A172 (cell line): ENCODE measurements at places on chromosomes 2 and 18.
A peak's percentile ranks its signal among the peaks of the same experiment; 100 is the strongest.

GRCh38 chr2:172416447-172417058 lies 10.8 kb upstream of the ITGA6 start:
- no peak for DNase-seq

GRCh38 chr18:26252411-26252810 lies 26.2 kb downstream of the TAF4B start:
- DNase-seq: no peak

DNA sequence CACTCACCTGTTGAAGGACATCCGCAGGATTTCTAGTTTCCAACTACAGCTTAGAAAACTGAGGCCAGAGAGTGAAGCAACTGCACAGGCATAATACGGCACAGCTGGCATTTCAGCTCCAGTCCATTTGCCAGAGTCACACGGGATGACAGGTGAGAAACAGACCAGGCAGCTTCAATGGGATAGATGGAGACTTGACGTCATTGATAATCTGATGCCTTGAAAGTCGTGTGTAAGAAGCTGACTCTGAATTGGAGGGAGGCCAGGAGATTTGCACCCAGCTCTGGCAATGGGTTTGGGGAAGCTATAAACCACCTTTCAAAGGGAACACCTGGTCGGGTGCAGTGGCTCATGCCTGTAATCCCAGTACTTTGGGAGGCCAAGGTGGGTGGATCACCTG lies 12.4 kb upstream of the DNMT3A start:
- no peak for DNase-seq

DNA sequence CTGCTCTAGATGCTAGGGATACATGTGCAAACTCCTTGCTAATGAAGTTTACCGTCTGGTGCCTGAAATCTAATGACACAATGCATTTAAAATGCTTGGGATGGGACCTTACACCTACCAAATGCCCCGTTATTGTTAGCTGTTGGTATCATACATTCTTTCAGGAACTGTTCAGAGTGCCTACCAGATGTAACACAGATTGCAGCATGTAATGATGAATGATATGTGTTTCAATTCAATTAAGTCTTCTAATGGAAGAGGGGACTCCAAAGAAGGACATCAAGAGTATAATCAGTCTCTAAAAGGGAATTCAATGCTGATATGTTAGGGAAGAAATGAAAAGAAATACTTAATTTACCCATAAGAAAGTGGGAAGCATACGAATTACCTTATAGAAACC lies 3.2 kb downstream of the LYPD6 start:
- no peak for DNase-seq

GRCh38 chr2:100891906-100892642 lies 72.1 kb downstream of the NPAS2 start:
- DNase-seq: peak; percentile 80

GRCh38 chr2:137467246-137467862 lies 496.9 kb upstream of the HNMT start:
- peak; percentile 42 for DNase-seq

GRCh38 chr2:215358312-215358845 lies 46.5 kb downstream of the ATIC start:
- DNase-seq: no peak

DNA sequence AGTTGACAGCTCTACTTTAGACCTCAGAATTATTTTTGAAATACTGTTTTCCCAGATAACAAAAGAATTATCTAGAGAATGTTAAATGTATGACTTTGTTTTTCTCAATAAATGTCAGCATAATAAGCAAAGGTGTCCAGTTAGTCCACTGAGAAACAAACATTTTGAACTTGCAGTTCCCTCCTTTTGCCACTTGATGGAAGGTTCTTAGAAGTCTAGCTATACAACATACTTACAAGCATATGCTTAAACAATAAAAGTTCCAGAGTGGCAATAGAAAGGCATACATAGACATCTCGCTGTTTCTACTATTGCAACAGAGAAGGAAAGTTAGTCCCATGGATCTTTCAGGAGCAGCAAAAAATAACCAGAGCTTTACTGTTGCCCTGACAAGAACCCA lies 11.8 kb downstream of the NDUFA10 start:
- peak; percentile 22 for DNase-seq

DNA sequence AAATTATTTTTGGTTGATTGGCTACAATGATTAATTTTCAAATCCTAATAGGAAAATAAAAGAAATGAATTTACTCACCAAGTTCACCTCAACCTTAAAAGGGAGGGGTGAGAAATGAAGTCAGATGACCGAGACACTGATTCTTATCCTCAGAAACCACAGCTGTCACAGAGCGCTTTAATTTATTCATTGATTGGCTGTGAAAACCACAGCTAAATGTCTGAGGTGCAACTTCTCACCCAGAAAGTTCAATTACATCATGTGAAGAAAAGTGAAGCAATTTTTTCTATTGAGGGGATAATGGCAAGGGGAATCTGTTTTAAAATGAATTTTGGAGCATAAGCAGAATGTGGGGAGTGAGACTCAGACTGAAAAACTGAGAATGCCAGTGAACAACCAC lies 128.4 kb downstream of the RNF152 start:
- peak; percentile 15 for DNase-seq

DNA sequence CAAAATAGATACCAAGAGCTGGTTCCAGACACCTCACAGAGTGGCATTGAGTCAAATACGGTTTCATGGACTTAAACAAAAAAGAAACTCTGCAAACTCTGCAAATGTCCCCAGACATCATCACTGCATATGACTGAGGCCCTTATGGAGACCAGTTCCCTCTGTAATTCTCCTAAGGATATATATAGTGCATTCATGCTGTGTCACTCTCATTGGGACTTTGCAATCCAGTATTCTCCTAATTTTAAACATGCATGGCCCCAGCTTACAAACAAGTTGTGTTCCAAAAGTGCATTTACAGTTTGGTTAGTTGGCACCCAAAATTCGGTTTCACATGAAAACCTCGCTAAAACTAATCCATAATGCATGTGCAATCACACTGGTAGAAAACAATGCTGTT lies 18.6 kb upstream of the INO80C start:
- DNase-seq: no peak

DNA sequence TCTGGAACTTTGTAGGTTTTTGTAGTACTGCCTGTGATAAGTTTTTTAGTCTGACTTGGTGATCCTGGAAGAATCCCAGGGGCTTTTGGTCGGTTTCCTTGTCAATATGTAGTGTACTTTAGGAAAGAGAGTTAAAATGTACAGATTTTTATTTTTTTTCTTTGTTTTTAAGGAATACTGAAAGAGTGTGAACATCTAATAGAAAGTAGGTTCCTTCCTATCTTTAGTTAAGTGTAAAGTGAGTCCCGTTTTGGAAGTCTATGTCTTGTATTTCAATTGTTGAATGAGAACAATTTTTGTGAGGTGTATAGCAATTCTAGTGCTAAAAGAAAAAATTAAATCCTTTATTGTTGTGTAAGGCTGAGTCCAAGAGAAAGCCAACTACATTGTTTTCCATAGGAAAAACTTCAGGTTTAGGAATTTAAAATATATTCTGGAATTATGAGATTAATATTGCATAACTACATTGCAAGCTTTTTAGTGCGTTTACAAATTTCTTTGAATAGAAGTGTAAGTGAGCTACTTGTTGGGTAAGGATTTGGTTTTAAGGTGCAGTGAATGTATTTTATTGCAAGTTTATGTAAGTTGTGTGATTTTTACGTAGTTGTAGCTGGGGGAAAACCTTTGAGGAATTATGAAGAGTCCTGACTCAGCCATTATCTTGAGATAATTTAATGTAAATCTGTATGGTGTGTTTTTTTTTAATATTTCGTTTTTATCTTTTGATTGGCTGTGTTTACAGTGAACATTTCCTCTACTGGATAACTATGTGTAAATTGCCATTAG lies 1.7 kb downstream of the VAPA start:
- no peak for DNase-seq

GRCh38 chr2:55049043-55049820 lies 1.0 kb downstream of the RTN4 start:
- DNase-seq: peak; percentile 70
